ENCODE measurements at places on chromosomes 5 and 9.

DNA sequence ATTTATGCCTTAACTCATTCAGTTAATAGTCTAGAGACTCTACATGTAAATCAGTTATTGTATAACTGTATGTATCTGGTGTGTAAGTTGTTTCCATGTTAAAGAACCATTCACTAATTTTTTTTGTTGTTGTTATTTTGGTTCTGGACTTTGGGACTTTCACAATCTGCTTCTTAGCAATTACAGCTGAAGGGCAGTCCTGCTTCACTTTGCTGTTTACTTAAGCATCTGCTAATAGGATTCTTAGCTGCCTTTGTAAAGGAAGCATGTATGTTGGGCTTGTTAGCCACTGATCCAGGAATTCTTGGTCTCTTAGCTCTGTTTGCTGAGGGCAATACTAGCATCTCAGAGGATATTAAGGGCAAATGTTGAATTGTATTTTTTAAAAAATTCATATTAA is 97.0 kb downstream of the FOCAD start:
- DNase-seq, result no peak

DNA sequence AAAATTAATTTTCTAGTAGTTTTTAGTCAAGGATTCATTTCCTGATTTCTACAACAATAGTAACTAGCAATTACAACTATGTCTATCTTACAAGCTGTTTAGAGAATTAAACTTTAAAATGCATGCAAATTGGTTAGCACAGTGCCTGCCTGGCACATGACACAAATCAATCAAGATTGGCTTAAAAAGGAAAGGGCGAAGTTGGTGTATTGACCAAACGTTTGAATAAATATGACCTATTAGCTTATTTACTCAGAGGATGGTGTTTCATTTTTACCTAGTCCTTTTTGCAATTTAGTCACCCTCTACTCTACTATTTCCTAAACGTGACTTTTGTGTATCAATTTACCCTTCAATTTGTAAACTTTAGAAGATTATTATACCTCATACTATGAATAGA is 83.5 kb downstream of the GDA start:
- DNase-seq, result no peak

DNA sequence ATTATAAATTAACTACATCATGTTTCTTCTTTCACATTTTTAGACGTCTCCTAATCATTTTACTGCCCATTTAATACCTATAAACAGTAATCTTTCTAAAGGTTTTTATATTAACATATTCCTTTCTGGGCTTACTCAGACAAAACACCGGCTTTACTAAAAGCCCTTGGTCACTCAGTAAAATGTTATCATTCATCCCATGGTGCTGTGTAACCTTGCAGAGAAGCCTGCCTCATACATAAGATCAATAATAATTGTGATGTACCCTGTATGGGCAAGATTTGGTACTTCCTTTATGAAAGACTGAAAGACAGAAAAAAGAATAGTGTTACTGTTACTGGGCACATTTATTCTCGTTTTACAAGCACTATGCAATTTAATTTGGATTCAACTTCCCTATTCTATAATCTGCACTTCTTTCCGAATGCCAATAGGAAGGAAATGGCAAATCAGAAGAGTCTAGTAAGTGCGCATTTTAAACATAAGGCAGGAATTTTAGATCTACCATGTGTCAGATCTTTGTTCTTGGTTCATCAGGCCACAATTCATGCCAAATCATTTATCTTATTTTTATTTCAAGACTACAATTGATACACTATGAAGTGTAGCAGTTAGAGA is 522.2 kb downstream of the CSNK1G3 start:
- DNase-seq, result no peak

GRCh38 chr5:169767938-169768337 is 130.9 kb downstream of the DOCK2 start:
- DNase-seq, result no peak

DNA sequence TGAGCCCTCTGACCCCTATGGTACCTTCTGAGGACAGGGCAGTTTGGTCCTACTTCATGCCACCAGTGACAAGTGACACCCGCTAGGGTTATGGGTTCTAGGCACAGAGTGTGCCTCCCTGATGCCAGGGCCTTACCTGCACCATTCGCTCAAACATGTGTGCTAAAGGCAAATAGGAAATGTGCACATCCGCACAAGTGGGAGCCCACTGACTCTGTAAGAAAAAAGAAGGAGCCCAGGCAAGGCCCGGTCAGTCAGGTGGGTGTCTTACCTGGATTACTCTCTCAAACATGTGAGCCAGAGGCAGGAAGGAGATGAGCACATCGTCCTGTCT is 29.1 kb upstream of the MEIKIN start:
- no peak for DNase-seq

DNA sequence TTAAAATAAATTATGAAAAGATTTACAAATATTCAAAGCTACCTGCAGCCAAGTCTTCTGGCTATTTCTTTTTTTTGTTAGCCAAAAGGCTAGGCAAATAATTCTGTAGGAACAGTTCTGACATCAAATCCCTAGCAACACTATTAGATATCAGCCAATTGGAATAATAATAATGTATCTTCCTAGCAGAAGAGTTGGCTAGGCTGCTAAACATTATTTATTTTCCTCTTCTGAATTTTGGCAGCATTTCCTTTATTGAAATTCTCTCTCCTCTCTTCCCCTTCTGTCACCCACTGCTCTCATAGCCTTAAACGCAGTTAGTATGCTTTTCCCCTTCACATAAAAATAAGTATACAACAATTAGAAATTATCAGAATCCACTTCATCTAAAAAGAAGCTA is 42.6 kb downstream of the ZDHHC21 start:
- no peak for DNase-seq

DNA sequence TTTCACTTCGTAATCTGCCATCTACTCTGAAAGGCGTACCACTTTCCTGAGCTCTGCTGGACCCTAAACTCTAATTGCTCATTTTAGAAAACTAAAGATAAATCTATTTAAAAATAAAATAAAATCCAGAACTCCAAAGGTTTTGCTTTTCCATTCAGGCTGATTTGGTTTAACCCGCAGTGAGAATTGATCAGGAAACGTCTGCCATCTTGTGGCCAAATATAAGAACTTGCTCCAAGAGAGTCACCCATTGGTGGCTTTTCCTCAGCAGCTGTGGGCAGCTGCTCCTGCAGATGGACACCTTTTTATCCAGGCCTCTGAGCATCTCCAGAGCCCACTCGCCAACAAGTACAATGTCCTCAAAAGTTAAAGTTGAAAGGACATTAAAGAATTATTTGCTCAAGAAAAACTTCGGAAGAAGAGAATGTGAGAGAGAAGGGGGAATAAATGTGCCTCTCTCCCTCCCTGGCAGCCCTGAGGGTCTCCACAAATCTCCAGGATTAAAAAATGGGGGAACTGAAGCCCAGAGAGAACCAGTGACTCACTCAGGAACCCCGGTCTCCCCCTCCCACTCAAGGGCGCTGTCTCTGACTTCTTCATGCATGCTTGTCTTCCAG is 4.1 kb downstream of the SAXO1 start:
- no peak for DNase-seq

DNA sequence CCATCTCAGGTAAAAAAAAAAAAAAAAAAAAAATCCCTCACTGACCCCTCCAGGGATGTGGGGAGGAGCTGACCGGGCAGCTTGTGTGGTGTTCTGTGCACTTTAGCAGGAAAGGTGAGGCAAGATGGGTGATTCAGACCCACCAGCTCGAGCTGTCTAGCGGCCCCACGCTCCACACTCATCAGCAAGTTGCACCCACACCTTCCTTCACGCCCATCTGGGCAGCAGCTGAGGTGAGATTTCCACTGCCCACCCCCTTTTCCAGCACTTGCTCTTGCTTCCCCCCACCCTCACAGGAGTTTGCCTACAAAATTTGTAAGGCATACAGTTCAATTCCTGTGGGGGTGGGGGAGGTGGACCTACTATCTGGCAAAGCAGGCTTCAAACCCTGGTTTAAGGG is 58.7 kb upstream of the ZNF354B start:
- no peak for DNase-seq

- no peak for DNase-seq
Observed at GRCh38 chr9:11103525-11103924, 490.7 kb upstream of the PTPRD start.

- no peak for DNase-seq
Observed at GRCh38 chr5:63923914-63924313, 38.3 kb downstream of the HTR1A start.

DNA sequence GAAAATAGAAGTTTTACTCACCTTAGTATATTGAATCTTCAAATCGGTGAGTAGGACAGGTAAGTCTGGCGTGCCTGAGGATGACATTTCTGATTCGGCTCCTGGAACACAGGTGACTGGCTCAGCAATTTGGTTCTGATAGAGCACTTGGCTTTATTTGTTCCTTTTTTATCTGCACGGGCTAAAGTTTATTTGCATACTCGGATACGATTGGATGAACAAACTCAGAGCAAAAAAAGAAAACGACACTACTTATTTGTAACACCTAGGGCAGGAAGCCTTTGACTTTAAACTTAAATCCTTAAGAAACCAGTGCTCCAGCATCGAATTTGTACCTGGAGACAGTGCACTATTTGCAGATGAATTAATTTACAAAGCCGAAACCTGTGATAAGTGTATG is at the start of gene ALDH1A1:
Gene ALDH1A1, minus strand, starts transcription at position 140 of the 400 bp plus-strand sequence. Its CDS starts 53 bp downstream, at position 87.
- no peak for DNase-seq

DNA sequence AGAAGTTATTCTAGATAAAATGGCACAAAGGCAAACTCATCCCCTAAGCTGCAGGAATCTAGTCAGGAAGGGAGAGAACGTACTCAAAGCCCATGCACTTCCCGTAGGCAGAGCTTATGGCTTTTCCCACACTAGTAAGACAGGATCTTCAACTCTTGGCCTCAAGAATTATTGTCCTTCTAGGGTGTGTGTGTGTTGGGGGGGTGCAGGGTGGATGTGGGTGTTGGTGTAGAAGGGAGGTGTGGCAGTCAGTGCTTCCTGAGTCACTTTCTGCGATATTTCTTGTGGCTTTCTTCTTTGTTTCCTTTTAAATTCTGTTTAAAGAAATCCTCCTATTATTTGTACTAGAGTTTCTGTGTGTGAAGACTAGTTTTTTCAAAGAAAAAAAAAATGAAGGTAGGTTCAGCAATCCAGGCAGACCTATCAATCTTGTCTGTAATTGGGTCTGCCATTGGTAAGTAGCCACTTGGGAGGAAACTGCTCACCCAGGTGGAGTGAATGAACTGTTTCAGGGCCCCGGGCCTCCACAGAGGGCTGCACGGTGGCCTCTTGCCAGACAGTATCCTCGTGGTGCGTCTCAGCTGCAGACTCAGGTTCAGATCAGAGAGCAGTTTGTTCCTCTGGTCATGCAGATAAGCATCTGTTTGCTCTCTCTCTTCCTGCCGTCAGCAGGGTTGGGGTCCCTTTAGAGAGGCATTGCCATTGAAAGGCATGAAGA is 131.9 kb downstream of the NPR3 start:
- DNase-seq, result peak; percentile 17

- no peak for DNase-seq
Observed at GRCh38 chr9:103601287-103601686, 492.8 kb upstream of the SMC2 start.

DNA sequence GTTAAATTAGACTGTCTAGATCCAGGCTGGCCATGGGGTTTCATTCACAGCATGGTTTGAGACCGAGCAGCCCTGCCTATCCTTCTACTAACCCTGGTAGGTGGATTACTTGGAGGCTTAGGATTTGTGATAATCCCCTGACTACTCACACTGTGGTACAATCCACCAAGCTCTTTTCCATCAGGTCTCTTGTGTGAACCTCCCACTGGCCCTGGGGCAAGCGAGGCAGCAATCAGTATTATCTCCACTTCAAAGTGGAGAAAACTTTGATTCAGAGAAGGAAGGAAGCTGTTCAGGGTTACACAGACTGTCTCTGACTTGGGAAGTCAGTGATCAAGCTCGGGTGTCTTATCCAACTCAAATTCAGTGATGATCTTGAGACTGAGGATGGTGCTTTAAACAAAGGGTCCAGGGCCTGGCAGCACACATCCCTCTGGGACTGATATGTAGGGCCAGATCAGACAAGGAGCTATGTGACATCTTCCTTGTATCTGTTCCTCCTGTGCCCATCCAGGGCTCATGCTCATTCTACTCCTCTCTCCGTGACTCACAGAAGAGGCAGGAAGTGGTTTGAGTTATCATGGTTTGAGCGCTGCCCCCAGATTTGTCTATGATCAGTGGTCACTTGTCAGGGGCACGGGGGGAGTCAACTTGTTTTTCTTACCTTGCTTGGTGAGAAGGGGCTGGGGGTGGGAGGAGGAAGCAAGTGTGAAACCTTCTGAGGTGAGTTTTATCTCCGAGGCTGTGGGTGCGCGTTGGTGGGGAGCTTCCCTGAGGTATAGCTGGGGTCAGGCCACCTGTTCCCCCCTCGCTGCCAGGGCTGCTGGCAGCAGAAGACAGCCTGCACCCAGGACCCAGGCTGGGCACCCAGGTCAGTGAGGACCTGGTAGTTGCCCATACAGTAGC is 48.6 kb downstream of the RGS3 start:
- no peak for DNase-seq

DNA sequence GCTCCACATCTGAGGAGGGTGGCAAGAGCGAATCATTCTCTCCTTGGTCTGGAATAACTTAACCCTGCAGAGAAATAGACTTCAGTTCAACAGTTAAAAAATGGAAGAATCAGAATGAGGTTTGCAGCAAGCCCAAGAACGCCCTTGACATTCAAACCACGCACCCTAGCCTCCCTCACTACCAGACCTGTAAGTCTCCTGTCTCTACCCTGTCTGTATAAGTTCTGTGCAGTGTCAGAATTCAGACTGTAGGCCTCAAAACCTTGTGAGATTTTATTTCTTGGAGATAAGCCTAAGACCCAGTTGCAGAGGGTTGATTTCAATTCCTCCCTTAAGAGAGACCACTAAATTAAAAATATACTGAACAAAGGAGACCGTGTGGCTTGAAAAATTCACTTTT is 35.8 kb upstream of the PLPP1 start:
- no peak for DNase-seq

- DNase-seq, result no peak
Observed at GRCh38 chr9:106860721-106861639, 2.0 kb upstream of the ZNF462 start.

DNA sequence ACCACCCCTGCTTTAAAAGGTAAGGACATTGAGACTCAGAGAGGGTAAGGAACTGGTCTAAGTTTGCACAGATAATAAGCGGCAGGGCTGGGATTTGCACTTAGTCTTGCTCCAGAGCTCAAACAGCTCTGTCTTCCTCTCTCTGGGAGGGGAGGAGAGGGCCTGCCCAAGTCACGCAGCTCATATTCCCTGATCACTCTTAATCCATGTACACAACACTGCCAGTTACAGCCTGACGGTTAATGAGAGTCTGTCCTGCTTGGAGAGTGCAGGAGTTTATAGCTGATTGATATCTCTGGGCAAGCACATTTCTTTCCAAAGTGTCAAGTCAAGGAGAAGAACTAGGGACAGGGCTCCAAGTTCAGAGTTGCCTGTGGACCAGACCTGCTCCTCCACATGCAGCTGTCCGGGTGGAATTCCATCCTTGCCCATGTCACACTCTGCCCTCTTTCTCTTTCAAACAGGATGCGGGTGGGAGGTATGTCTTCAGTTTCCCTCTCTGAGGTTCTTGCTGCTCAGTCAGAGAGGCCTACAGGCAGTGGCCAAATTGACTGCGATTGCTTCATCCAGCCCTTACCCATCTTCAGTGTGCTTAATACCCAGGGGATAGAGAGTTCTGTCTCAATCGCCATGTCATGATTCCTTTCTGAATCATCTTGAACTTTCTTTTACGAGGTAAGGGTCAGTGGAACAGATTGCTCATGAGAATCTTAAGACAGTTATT is 54.5 kb downstream of the GALNT12 start:
- DNase-seq, result no peak

- no peak for DNase-seq
Observed at GRCh38 chr5:55254802-55255201, 21.4 kb upstream of the CCNO start.
